Activated CD4-positive, alpha-beta T cell treated with anti-CD3 and anti-CD28 coated beads, Interleukin-2, amount 50 U/mL, for 48 hours (primary cell): ENCODE measurements at places on chromosomes 16 and 17.

DNA sequence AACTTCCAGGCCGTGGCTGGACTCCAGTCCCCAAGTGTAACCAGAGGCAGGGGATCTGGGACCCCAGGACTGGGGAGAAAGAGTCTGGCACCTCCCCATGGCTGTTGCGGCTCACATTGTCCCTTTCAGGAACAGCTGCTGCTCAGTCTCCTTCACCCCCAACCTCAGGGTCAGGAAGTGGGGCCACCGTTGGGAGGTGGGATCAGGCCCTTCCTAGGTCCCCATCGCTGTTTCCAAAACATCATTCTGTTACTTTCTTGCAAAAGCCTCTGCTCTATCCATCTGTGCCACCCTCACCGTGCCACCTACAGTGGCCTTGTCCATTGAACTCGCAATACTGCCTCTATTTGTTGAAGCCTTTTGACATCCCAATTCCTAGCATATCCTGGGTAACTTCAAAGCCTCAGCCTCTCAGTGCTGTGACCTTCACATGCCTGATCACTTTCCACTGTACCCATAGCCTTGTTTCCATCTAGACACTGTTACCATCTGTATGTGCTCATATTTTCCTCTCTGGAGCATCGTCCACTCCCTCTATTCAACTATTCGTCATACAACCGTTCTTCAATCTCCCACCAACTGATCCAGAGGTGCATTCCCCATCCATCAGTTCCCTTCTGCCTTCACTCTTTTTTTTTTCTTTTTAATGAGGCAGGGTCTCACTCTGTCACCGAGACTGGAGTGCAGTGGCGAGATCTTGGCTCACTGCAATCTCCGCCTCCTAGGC is 15.0 kb upstream of the SRCIN1 start:
- DNase-seq, result no peak

DNA sequence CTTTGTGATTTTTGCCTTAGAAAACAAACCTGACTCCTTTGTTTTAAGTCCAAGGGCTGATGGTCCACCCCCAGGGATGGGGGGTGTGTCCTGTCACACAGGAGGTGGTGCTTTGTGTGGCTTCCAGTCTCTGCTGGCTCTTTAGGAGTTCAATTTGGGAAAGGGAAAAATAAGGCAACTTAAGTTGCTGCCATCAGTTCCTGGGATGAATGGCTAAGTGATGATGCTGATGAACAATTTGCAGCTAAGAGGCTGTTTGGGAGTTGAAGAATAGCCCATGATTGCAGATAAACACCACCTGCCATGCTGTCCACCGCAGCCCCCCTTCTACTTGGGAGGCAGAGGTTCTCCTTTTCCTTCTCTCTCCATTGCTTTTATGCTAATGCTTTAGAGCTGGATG is 40.2 kb downstream of the ARL4D start:
- DNase-seq, result no peak

DNA sequence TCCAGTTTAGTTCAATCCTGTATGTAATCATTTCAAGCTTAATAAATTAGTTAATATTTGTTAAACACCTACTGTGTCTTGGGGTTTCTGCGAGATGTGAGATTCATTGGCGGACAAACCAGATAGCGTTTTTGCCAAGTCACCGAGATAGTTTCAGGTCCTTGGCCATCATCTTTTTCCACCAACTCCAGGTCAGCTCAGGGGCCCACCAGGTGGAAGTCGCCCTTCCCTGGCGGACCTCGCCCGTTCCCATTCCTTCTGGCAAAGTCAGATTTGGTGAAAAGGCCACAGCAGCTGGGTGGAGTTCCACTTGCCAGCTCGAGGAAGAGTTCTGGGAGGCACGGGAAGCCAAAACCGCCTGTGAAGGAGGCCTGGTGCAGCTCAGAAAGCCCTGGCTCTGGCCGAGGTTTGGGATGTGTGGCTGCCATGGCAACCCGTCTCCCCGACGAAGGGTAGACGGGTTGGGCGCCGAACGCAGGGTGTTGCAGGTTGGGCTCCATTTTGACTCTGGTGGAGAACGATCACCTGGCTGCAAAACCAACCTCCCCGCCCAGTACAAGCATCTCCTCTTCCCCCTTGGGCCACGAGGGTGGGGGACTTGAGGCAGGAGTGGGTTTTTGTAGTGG is 39.5 kb downstream of the CMIP start:
- DNase-seq, result no peak

DNA sequence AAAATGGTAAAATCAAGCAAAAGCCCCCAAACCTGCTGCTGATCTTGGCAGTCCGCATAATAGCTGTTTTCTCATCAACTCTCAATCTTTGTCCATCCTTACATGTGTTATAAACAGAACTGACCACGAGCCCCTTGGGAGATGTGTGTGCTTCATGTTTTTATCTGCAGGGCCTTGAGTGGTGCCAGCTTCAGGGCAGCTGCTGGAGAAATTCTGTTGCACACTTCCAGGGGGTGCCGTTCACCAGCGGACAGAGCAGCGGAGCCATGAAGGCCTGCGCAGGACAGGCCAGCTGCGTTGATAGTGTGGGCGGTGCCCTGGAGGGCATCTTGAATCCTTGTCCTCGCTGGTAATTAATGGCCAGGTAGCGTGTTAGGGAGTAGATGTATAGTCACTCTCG is 20.1 kb downstream of the MPRIP start:
- DNase-seq, result no peak

- DNase-seq, result no peak
Measured at GRCh38 chr16:30380803-30381208, 1.6 kb downstream of the SEPTIN1 start.
